ENCODE measurements at places on chromosomes 2 and 18. TPM values are rescaled to one million over a fixed set of nuclear protein-coding genes. Genes with fewer than 3 reads are reported as not detected.

GRCh38 chr18:56945171-56946083 is 201.5 kb upstream of the BOD1L2 start:
- no peaks in the 10 kb centered on the region for H3K36me3 ChIP-seq
- no peak overlapping the region for H3K4me3 ChIP-seq
- DNase-seq, result no peak
- H3K27ac ChIP-seq, result no peak overlapping the region
- no peaks in the 10 kb centered on the region for H3K27me3 ChIP-seq
- H3K4me1 ChIP-seq, result peaks cover 12% of the 10 kb centered on the region

The SCN9A gene
- total RNA-seq, result 1.0 TPM

- no peak overlapping the region for H3K4me3 ChIP-seq
- H3K27me3 ChIP-seq, result peaks cover 18% of the 10 kb centered on the region
- H3K27ac ChIP-seq, result no peak overlapping the region
- no peak for DNase-seq
- H3K36me3 ChIP-seq, result no peaks in the 10 kb centered on the region
These were observed 114.8 kb downstream of the ATL2 start for GRCh38 chr2:38262069-38262871.

- peaks cover 6% of the 10 kb centered on the region for H3K4me1 ChIP-seq
- H3K27me3 ChIP-seq, result no peaks in the 10 kb centered on the region
- H3K4me3 ChIP-seq, result no peak overlapping the region
- H3K36me3 ChIP-seq, result peaks cover 36% of the 10 kb centered on the region
These were observed 15.5 kb downstream of the MRPS5 start for GRCh38 chr2:95106081-95106480.

DNA sequence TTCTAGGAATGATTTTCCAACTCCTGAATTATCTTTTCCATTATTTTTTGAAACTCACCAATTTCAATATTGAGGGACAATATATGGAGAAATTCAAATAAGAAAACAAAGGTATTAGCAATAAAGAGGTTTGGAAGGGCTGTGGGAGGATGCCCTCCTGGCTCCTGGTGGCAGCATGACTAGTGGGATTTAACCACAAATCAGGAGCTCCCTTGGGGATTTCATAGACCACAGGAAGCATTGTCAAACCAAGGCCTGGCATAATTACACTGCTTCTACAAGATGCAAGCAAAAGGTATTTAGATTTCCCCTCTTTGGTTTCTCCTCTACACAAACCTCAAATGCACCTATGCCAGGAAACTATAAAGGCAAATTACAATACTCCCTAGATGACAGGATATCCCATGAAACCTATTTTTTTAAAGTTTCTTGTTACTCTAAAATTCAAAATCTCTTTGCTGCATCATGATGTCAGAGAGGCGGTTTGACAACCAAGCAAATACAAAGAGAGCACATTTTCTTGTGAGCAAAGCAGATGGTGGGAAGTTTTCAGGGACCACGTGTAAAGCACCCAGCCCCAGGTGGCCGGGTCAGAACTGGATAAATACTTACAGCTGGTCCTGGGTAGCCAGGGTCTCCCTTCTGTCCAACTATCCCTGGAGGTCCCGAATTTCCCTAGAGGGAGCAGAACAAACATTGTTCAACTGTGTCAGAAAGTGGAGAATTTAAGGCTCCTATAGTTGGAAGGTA is 67.9 kb downstream of the COL6A3 start:
- DNase-seq, result no peak
- H3K4me3 ChIP-seq, result no peak overlapping the region
- no peaks in the 10 kb centered on the region for H3K4me1 ChIP-seq
- H3K27me3 ChIP-seq, result peaks cover 24% of the 10 kb centered on the region

The CNNM3 gene
- total RNA-seq, result 15.7 TPM

The SERPINB13 gene
- total RNA-seq, result not detected

DNA sequence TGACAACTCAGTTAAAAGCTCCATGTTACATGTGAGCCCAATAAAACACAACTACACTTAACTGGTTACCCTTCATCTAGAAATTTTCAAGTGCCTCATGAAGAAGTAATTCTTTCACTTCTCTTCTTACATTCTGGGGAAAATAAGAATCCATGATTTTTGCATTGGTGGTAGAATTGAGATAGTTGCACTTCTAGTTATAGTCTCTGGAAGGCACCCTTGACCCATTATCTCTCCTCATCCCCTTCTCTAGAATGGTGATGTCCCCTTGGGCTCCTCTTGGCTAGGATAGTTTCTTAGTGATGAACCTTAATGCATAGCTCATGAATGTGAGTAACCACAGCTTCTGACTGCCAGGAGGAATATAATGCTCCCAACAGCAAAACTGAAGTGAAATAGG is 3.6 kb downstream of the LGALSL start:
- no peak overlapping the region for H3K27ac ChIP-seq
- H3K4me1 ChIP-seq, result peaks cover 6% of the 10 kb centered on the region
- no peak for DNase-seq
- no peaks in the 10 kb centered on the region for H3K36me3 ChIP-seq
- H3K4me3 ChIP-seq, result no peak overlapping the region

All from natural killer cell treated with Interleukin-12 subunit alpha and Interleukin-12 subunit beta and Interleukin-15 and Interleukin-18, amount 100 ng/mL, for 72 hours (primary cell).